Tibial nerve (tissue), 4 donors: ENCODE measurements at places on chromosomes 7 and 10. TPM values are rescaled to one million over a fixed set of nuclear protein-coding genes. Genes with fewer than 3 reads are reported as not detected.

Gene PPP1R17
- total RNA-seq = not detected

Gene SDK1
- 16.2 TPM for total RNA-seq

Gene SH2D4B
- not detected for total RNA-seq

Gene KAZALD1
- total RNA-seq = 8.4 TPM

DNA sequence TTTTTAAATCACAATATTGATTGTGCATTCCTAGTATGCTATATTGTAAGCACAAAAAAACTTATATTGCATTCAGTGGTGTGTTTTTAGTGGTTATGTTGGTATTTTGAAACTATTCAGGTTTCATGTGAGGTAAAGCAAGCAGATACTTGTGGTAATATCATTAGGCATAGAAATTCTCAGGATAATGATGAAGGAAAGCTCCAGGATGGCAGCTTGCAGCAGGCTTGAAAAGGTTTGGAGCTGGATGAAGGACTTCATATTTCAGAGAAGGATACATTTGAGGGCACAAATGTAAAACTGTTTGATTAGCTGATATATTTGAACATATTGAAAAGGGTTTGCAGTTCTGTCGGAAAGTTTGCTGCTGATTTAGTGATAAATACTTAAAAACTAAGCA, 17.5 kb downstream of the TRIM24 start:
- no peak overlapping the region for H3K27ac ChIP-seq
- no peak for DNase-seq
- H3K36me3 ChIP-seq = no peaks in the 10 kb centered on the region
- no peaks in the 10 kb centered on the region for H3K4me1 ChIP-seq

DNA sequence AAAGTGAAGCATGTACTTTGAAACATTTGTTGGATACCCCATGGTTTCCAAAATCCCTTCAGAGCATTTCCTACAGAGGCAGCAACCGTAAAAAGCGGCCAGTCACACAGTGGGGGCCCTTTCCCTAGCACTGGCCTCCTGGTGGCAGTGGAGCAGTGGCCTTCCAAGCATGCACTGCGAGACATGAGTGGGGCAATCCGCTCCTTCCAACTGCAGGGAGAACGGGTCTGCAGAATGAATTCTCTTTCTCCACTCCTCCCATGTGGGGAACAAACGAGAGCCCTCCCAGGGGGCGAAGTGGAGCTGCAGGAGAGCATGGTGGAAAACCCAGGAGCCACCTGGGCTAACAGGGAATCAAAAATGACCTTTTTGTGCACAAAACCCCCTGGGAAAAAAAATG, 542.9 kb upstream of the GALNT17 start:
- H3K27ac ChIP-seq = no peak overlapping the region
- H3K4me3 ChIP-seq = no peak overlapping the region
- no peak for DNase-seq
- no peaks in the 10 kb centered on the region for H3K4me1 ChIP-seq
- H3K27me3 ChIP-seq = no peaks in the 10 kb centered on the region

DNA sequence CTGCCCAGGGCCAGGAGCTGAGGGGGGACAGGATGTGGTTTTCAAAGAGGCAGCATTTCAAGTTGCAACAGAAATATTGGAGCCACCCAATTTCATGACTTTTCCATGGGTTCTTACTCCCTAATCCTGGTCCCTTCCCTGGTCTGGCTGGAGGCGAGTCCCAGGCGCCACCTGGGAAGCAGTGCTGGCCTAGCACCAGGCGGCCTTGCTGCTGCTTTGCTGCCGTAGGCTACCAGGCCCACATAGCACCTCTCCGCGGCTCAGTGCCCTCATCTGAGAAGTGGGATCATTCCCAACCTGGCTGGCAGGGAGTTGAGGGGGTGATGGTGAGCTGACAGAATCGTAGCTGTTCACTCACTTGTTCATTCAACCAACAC, 33.7 kb downstream of the ZMIZ1 start:
- H3K4me3 ChIP-seq = no peak overlapping the region
- DNase-seq = no peak

- no peaks in the 10 kb centered on the region for H3K4me1 ChIP-seq
- H3K4me3 ChIP-seq = no peak overlapping the region
- no peaks in the 10 kb centered on the region for H3K36me3 ChIP-seq
- H3K27ac ChIP-seq = no peak overlapping the region
These were observed 8.8 kb upstream of the CALML5 start for GRCh38 chr10:5508161-5508604.

DNA sequence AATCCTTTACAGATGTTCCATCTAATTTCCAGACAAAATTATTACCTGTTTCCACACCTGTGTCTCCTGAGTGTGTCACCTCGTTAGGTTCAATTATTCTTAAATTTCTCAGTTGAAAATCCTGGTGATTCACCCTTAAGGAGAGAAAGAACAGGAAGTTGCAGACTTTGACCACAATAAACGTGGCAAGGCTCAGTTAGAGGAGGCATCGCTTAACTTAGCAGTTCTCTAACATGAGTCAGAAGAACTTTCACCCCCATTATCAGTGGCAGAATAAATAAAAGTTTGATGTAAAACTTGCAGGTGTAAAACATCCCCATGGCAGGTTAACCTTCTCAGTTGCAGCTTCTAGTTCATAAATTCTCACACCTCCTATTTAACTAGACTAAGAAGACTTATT, 8.3 kb downstream of the XPNPEP1 start:
- H3K4me3 ChIP-seq = no peak overlapping the region
- peaks cover 9% of the 10 kb centered on the region for H3K4me1 ChIP-seq
- no peak for DNase-seq
- H3K27me3 ChIP-seq = no peaks in the 10 kb centered on the region

DNA sequence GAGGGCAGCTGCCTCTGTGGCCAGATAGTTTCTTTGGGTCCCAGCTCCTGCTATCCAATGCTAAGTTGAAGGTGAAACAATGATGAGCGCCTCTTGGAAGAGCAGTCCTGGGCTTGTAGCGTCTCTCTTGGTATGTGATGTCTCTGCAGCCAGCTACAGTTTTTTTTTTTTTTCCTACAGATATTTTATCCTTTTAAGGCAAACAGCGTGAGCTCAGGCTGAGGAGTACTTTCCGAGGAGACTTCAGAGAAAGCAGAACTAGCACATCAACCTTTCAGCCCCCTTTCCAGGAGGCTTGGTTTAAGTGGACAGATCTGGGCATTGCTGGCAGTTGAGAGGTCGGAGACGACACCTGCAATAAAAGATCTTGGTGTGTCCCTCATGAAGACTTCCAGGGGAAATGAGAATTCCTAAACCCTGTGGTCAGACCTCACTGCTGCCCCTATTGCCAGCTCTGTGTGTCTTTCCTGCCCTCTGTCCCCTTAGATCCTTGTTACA, 9.1 kb downstream of the PRKG1 start:
- no peak overlapping the region for H3K4me3 ChIP-seq
- H3K27me3 ChIP-seq = no peaks in the 10 kb centered on the region
- H3K4me1 ChIP-seq = no peaks in the 10 kb centered on the region
- H3K27ac ChIP-seq = no peak overlapping the region

DNA sequence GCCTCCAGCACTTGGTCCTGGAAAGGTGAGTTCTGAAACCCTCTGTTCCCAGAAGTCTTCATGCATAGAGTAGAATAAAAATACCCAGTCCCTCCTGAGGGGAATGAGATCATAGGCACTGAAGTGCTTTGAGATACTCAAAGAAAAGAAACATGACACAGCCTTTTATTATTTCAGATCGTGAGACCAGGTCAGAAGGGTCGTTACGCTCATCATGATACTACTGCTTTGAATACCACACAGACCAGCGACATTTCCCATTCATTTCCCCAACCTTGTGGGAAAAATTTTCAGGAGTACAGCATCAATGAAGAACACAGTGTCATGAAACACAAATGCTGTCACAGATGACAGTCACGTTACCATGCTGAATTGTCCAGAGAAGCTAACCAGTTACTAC, 15.0 kb downstream of the CLRN3 start:
- no peaks in the 10 kb centered on the region for H3K27me3 ChIP-seq
- H3K27ac ChIP-seq = no peak overlapping the region
- no peaks in the 10 kb centered on the region for H3K4me1 ChIP-seq
- no peak overlapping the region for H3K4me3 ChIP-seq
- no peak for DNase-seq
- no peaks in the 10 kb centered on the region for H3K36me3 ChIP-seq
